CD4-positive, alpha-beta T cell treated with Interleukin-4 for 1 hour (primary cell): ENCODE measurements at places on chromosomes 13 and 19.

- peak; percentile 69 for DNase-seq
Measured at GRCh38 chr19:17079710-17080439, 4.3 kb downstream of the MYO9B start.

DNA sequence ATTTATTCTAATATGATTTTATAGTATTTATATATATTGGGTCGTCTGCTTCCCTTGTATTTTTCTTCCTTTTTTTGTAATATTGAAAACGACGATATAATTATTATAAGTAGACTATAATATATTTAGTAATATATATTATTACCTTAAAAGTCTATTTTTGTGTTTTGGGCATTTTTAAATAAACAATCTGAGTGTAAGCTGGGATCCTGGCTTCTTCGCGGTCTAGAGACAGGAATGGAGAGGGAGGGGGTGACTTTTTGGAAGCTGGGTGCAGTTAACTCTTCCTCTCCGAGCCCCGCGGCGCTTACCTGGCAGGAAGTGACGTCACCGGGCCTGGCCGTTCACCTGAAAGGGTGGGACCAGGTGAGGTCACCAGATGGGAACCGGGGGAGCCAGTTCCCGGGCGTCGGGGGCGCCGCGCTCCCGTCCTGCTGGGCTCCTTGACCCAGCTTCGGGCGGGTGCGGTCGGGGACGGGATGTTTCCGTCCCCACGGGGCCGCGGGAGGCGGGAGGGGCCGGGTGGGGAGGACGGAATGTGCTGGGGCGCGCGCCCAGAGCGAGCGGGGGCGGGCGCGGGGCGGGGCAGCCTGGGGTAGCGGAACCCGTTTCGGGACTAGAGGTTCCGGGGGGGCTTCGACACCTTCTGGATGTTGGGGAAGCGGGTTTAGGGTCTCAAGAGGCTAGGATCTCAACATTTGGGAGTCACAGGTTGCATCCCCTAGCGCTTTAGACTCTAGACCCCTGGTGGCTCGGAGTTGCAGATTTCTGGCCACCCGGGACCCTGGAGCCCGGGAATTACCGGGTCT lies 2.8 kb downstream of the ZFP36 start:
- DNase-seq: peak; percentile 97

GRCh38 chr19:6800991-6801484 lies 28.5 kb downstream of the VAV1 start:
- no peak for DNase-seq

GRCh38 chr19:14545716-14546082 lies 16.3 kb downstream of the TECR start:
- DNase-seq: no peak

DNA sequence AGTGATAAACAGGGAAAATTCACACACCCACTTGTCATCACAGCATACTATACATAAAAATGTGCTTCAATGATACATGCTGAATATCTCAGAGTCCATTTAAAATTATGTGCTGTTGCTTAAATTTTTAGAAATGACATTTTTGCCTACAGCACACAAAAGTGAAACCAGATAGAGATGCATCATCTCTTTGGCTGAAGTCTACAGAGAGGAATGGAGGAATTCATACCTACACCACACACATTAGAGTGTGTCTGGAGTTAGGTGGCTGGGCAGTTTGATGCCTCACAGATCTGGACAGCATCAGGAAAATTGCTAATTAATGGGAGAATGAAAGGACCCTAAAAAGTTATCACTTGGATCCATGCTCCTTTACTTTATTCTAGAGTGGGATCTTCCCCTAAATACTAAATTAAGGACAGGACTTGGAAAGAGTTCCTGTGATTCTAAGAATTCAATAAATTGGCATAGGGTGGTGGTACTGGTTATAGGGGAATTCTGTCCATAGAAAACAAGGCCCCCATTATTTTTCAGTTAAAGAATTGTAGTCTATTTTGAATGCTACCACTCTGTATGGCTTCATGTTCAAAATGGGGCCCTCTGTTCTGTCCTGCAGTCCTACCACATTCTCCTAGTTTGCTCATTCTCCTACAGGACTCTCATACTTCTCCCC lies 41.3 kb downstream of the RCBTB2 start:
- no peak for DNase-seq

DNA sequence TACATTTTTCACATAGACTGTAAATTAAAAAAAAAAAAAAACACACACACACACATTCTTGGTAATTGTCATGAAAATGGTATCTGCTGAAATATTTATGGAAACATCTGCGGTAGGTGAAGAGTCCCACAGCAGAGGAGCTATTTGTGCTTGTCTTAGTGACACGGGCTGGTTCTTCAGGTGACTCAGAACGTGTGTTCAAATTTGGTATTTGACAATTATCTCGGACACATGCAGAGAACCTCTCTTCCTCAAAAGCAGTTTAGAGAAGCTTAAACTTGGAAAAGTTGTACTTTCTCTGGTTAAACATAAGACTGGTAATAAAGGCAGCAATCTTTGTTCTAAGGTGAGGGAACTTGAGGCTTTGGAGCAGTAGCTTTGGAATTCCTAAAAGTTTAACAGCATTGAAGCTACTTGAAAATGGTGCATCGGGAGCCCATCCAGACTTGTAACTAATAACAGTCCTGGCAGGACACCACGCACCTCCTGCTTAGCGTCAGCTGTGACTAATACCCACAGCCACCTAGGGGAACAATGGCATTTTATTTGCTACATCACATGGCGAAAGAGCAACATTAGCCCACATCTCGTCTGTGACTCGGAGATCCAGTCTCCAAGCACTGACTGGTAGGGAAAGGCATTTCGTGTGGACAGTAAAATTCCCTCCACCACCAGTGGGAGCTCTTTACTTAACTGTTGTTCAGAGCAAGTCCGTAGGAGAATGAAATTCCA lies 1505.1 kb upstream of the SLC10A2 start:
- no peak for DNase-seq

DNA sequence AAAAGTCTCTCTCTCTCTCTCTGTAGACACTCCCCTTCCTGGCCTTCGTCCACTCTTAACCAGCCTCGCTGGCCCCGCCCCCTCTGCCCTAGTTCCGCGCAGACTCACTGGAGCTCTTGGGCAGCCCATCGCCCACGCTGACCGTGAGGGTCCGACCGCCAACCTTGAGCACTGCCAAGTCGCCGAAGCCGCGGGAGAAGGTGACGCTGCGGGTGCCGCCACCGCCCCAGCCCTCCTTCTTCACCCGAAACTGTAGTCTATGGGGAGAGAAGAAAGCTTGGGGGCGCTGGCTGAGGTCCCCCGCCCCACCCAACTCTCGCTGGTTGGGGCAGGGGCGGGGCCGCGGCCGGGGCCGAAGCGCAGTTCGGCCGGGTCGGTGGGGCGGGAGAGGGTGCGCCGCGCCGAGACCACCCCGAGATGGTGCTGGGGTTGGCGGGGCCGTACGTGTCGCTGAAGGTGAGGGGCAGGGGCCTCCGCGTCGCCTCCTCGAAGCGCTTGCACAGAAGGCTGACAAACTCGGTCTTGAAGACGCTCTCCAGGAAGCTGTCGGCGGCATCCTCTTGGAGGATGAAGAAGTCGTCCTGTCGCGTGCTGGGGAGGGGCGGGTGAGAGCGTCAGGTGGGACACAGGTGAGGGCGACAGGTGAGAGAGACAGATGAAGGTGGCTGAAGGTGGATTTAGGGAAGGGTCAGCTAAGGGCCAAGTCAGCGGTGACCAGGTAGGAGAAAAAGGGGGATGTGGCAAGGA lies 12.6 kb upstream of the ZNF414 start:
- peak; percentile 44 for DNase-seq

- DNase-seq: no peak
Measured at GRCh38 chr19:5719274-5719960, 529 bp downstream of the LONP1 start.

DNA sequence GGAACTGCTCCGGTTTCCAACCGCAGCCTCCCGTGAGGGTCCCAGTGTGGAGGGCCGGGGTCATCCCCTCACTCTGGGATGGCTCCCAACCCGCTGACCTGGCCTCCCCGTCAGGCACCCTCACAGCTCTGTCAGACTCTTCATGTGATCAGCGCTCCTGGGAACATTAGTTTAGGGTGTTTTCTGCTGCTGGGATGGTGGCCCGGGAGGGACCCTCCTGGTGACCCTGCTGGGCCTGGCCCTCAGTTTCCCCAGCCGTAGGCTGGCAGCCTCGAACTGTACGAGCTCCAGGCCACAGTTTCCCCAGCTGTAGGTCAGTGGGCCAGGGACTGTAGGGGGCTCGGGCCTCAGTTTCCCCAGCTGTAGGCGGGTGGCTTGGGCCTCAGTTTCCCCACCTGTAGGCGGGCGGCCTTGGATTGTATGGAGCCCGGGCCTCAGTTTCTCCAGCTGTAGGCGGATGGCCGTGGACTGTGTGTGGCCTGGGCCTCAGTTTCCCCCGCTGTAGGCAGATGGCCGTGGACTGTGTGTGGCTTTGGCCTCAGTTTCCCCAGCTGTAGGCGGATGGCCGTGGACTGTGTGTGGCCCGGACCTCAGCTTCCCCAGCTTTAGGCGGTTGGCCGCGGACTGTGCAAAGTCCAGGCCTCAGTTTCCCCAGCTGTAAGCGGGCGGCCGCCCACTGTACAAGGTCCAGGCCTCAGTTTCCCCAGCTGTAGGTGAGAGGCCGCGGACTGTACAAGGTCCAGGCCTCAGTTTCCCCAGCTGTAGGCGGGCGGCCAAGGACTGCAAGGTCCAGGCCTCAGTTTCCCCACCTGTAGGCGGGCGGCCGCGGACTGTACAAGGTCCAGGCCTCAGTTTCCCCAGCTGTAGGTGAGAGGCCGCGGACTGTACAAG lies 1.3 kb upstream of the PTBP1 start:
- no peak for DNase-seq

DNA sequence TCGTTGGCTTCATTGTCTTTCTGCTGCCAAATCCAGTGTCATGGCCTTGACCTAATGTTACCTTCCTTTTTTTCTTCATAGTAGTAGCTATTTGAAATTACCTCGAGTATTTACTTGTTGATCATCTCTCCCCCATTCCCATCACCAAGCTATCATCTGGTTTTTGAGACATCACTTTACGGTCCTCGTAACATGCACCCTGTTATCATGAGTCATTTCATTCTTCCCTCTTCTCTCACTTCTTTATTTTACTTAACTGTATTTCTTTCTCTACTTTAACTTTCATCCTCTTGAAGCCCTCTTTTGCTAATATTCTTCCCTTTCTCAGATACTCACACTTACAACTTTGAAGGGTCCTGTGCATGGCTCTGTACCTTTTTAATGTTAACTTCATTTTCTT lies 31.8 kb downstream of the TPP2 start:
- no peak for DNase-seq

GRCh38 chr19:54448040-54448773 lies 792 bp upstream of the LENG8 start:
- peak; percentile 57 for DNase-seq

GRCh38 chr13:37656247-37656940 lies 57.8 kb upstream of the POSTN start:
- no peak for DNase-seq

GRCh38 chr19:10141479-10141878 lies 21.8 kb upstream of the EIF3G start:
- no peak for DNase-seq

GRCh38 chr13:105921711-105922110 lies 613.8 kb downstream of the EFNB2 start:
- DNase-seq: no peak
